ENCODE measurements at places on chromosomes 1 and 21.

- no peak for DNase-seq
Observed at GRCh38 chr1:15368888-15369287, 40.8 kb upstream of the EFHD2 start.

DNA sequence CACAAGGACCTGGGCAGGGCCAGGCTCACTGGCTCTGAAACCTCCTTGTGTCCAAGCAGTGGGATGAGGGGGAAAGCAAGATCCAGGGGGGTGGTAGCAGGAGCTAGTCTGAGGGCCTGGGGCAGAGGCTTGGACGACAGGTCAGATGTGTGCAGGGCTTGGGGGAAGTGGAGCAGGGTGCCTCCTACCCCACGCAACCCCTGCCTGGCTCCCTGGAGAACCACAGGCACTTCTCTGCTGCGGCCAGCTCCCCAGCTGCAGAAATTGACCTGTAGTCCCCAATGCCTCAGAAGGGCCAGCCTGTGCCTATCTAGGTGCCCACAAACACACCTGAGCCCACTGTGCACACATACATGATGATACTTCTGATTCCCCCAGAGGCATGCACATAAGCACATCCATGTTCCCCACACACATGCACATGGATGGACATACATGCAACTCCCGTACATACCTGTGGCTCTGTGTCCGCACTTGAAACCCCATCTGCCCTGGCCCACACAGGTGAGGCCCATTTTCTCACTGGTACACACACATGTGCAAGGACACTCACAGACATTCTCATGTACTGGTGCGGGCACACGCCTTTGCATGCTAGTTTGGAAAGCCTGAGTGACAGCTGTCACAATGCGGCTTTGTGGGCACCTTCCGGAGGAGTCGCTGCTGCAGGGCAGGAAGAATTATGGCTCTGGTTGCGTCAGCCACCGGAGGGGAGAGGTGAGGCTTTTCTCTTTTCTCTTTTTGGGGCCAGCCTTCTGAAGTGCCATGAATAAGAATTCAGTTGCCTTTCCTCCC is 247.2 kb upstream of the CSF3R start:
- no peak for DNase-seq

DNA sequence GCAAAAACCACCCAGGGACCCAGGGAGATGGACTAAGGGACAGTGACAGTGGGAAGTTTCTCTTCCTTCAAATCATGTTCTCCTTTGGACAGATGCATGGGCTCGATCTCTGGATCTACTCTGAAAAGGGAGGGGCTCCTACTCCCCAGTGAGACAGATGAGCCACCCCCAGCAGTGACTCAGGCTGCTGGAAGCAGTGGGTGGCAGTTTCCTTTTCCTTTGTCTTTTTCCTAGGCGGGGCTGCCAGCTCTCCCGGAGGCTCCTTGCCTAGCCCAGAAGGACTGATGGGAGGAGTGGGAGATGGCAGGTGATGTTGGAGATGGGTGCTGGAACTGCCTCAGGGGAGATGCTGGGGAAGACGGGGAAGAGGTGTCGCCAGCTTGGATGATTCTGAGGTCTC is 41.0 kb upstream of the IGSF21 start:
- DNase-seq = peak; percentile 11

GRCh38 chr1:154324241-154324640 is 1.1 kb upstream of the ATP8B2 start:
- DNase-seq = no peak

GRCh38 chr1:234544087-234544579 is 65.2 kb upstream of the TARBP1 start:
- peak; percentile 99 for DNase-seq

GRCh38 chr1:24074817-24075589 is 36.9 kb downstream of the MYOM3 start:
- peak; percentile 12 for DNase-seq

DNA sequence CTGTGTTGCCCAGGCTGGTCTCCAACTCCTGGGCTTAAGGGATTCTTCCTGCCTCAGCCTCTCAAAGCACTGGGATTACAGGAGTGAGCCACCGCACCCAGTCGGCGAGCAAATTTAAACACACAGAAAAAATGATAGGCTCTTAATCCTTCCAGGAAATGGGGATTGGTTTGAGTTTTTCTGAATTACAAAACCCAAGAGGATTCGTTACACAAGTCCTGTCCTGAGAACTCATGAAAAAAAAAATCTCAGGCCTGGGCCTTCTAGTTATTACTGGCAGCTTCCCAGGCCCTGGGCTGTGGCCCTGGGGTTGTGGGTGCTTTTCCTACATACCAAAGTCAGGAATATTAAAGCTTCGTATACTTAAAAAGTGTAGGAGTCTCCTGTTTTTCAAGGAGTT is 6.3 kb upstream of the IFNGR2 start:
- DNase-seq = no peak

GRCh38 chr1:234988536-234988935 is 140.1 kb downstream of the TOMM20 start:
- DNase-seq = no peak

- DNase-seq = peak; percentile 53
Observed at GRCh38 chr1:117631359-117632160, 25.7 kb downstream of the TENT5C start.

GRCh38 chr1:36942148-36942547 is 92.2 kb downstream of the GRIK3 start:
- peak; percentile 24 for DNase-seq

- DNase-seq = peak; percentile 99
Observed at GRCh38 chr1:201628490-201628889, 89.6 kb downstream of the NAV1 start.

DNA sequence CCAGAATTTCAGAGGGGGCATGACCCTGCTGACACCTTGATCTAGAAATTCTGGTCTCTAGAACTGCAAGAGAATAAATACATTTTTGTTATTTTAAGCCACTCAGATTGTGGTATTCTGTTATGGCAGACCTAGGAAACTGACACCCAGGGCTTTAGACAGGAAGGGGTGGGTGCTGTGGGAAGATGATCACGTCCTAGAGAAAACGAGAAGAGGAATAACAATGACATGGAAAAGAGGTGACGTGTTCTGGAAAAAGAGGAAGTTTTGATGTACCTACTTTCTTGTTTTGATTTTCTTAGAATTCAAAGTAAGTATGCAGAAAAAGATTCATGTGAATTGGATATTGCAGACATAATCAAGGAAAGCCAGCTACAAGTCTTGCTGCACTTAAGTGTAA is 232.9 kb upstream of the RUNX1 start:
- no peak for DNase-seq

GRCh38 chr1:243253211-243253925 is 1.7 kb downstream of the CEP170 start:
- DNase-seq = peak; percentile 60

- no peak for DNase-seq
Observed at GRCh38 chr1:182268669-182269068, 122.9 kb downstream of the GLUL start.

DNA sequence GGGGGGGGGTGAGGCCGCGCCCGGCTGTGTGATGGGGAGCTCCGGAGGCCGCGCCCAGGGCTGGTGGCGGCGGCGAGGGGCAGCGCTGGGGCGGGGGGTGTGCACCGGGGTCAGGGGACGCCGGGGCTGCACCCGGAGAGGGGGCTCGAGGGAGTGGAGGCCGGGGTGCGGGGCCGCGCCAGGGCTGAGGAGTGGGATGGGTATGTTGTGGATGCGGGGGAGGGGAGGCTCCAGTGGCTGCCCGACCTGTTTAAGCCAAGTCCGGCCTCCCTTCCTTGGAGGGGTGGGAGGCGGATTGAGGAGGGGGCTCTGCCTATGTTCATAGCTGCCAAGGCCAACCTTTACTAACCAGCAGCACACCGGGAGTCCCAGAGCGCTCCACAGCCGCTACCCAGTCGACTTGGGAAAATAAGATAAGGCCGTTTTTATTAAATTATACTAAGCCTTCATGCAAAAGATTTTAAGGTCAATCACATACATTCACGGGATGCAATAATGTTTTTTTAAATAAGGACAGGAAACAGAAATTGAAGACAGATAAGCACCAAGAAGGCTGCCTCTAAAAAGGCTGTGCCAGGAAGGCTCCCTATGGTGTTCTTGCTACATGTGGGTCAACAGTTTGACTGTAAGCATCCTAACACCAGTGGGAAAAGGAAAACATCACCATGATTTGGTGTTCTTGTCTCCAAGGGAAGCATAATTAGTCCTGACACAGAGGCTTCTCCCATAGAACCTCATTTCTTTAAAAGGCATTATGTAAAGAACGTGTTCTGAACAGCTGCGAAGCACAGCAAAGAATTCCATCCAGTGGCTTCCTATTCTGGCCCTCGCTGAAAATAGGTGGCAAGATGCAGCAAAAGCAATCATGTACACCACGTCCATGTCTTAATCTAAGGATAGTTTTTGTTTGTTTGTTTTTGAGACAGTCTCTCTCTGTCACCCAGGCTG is 626 bp upstream of the HLCS start:
- DNase-seq = peak; percentile 82

- peak; percentile 85 for DNase-seq
Observed at GRCh38 chr21:40733024-40733397, 113.9 kb downstream of the DSCAM start.

DNA sequence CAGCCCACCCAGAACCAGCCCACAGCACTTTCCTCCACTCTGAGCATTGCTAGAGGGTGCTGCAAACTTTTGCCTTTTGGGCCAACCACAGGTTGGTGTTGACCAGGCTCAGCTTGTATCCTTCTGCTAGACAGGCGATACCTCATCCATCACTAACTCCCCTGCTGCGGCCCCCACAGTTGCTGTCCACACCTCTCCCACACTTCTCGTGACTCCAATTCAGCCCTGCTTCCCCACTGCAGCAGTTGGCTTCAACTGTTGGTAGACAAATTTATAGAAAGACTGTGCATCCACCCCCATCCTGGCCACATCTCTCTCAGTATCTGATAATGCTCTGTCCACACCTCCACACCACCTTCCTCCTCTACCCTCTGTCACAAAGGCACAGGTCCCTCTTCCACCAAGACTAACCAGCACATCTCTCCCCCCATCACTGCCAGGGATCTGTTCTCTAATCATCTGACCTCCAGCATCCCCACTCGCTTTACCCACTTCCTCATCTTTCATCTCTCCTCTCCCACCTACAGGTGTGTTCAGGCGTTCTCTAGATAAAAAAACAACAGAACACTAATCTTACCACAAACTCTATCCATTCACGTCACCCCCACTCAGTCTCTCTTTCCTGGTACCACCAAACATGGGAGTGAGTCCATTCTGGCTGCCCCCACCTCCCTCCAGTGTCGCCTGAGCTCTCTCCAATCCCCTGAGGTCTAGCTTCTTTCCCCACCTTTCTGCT is 15.8 kb upstream of the SLC25A44 start:
- DNase-seq = no peak

- DNase-seq = no peak
Observed at GRCh38 chr1:107862064-107862463, 102.9 kb downstream of the VAV3 start.

GRCh38 chr1:84862810-84863251 is 30.2 kb downstream of the LPAR3 start:
- no peak for DNase-seq

GRCh38 chr1:200042552-200043335 is 15.2 kb downstream of the NR5A2 start:
- DNase-seq = peak; percentile 24

GRCh38 chr1:185368313-185368855 is 51.3 kb upstream of the IVNS1ABP start:
- no peak for DNase-seq

DNA sequence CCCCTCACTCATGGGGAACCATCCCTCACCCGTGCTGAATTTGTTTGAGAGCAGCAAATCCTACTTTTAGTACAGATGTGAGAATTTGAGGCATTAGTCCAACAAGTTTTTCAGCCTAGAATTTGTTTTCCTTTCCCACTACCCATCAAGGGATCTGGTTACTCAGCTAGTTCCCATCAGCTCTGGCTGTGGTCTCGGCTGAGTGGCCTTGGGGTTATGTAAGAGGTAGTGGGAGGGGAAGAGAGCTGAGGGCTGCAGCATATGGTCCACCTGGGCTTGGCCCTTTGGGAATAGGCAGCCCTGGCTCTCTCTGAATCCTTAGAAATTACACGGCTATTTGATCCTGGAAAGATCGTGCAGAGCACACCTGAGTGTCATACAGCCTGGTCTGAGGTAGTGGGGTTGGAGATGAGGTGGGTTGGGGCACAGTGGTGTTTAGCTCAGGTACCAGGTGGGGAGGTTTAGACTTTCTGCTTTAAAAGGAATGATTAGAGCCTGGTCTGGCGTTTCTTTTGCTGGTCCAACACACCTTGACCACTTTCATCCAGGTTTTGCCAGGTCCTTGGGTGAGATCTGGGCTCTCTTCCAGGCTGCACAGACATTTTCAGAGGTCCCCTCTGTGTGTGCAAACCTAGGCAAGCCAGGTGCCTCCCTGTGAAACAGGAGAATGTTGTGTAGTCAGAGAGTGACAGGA is 4.2 kb downstream of the GSTM4 start:
- peak; percentile 91 for DNase-seq

DNA sequence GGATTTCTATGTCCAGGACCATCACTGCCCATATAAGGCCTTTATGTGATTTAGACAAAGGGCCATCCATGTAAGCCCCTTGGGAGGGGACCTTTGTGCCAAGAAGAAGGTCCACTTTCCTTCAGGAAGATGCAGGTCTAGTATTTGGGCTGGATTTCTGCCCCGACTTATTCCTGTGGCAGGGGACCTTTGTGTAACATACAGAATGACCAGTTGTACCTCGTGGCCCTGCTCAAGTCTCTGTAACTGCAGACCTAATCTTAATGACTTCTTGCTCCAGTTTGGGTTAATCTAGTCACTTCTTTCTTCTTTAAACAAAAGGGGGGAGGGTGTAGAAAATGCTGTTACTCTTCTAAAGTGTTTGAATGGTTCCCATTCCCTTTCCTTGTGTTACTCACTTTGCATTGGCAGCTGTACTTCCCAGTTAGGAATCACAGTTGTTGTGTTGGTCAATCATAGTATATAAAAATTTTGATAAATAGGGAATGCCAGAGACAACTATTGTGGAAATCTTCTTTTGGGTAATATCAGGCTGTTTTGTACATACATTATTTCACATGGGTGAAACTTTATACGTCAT is 54.2 kb downstream of the MIGA1 start:
- no peak for DNase-seq

DNA sequence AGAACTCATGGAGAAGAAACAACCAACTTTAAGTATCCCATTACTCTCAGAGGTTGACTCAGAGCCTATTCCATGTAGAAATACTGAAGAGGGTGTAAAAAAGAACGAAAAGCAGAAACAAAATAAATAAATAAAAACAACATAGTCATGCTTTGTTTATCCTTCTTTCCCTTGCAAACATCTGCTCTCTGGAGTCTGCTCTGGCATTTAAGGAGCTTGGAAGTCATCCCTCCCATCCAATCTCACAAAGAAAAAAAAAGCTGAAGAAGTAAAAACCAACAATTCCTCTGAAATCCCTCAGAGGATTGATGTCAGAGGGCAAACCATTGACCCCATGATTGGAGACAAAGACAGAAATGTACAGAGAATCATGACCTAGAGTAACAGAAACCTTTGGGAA is 302.6 kb upstream of the GREM2 start:
- no peak for DNase-seq
